ENCODE measurements at places on chromosomes 7 and 10.

- no peak for DNase-seq
These were observed 101.9 kb downstream of the EXOC4 start for GRCh38 chr7:133354546-133355324.

GRCh38 chr7:134420424-134421125, 38.3 kb downstream of the AKR1B1 start:
- peak; percentile 18 for DNase-seq

GRCh38 chr7:91194841-91195240, 69.4 kb upstream of the FZD1 start:
- no peak for DNase-seq

DNA sequence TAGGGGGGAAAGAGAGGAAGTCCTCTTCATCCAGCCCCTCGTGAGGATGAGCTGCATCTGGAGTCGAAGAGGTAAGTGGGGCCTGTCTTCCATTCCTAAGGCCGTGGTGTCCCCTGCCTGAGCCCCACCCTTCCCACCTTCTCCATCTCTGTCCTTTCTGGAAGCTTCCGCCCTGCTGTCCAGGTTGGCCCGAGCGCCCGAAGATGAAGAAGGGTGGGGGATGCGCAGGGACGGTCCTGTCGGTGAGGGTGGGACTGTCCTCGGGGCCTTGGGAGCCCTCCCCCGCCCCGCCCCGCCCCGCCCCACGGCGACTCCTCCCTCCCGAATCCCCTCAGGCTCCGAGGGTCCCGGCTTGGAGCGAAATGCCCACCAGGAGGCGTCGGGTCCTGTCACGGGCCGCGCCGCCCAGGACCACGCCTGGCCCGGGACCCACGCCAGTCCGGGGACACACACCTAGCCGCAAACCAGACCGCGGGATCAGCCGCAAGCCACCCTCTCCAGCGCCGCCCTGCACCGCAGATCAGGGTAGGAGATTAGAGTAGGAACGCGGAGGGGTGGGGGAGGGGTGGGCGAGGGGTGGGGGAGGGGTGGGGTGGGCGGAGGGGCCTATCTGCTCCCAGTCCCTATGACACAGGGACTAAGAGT, 15.3 kb downstream of the GPRIN2 start:
- no peak for DNase-seq

DNA sequence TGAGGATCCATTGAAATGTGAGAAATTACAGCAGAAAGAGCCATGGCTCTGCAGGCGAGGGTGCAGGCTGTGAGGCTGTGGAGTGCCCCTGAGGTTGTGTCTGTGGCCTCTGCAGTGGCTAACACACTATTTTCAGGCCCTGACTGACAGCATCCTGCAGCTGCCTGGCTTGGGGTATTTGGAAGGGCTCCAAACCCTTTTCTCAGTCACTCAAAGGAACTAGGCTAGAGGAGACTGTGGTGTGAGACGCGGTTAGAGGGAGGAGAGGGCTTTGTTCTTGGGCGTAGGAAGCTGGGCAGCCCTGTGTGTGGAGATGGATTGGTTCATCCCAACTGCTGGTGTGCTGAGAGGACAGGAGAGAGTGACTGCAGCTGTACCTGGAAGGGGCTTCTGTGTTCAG, 134.9 kb downstream of the RAMP3 start:
- DNase-seq: no peak

DNA sequence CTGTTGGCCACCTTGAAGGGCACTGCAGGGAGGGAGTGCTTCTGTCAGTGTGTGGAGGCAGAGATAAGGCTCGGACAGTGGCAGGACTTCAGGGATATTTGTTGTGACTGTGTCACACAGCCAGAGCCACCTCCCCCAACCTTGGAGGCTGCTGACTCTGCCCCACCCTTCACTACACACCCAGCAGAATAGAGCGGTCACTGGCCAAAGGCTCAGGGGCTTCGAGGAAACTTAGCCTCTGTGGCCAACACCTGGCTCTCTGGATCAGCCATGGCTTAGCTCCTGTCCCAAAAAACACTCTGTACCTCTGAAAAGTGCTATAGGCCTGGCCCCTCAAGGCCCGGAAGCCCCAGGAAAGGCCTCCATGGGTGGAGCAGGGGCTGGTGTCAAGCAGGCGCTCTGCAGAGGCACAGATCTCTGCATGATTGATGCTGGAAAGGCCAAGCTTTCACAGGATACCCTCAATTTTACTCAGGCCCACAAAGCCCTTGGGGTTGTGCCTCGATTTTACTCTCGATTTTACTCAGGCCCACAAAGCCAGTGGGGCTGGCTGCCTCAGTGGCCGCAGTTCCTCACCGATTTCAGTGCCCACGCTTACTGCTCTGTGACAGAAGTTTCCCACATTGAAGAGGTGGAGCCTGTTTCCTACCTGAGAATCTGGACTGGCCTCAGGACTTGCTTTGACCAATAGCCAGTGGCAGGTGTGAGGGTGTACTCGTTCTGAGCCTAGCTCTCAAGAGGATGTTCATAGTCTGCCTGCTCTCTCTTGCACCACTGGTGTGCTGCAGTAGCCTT, 113.2 kb upstream of the GPR26 start:
- DNase-seq: no peak

- no peak for DNase-seq
These were observed 353.6 kb downstream of the GALNT17 start for GRCh38 chr7:71485586-71485985.

Data from NCI-H1436 (cell line).